LNCaP clone FGC (cell line): ENCODE measurements at places on chromosomes 4 and X.

- no peak for DNase-seq
These were observed 109.0 kb upstream of the MAMLD1 start for GRCh38 chrX:150253959-150254620.

DNA sequence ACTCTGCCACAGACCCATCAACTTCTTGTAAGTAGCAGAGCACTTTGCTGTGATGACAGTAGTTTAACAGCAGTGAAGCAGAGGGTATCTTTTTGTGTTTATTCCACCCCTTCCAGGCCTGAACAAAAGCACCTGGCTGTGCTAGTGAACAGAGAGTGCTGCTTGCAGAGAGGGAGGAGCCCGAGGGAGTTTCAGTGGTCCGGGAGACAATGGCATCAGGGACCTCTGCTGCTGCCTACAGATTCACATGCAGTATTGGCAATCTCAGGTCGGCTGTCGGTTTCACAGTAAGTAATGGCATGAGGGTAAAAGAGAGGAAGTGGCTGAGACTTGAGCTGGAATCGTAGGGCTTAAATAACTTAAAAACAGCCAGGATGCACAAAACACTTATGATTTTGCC lies 755.8 kb downstream of the RPA4 start:
- DNase-seq = no peak

- no peak for DNase-seq
These were observed 30.8 kb downstream of the RBBP7 start for GRCh38 chrX:16839219-16839851.

- no peak for DNase-seq
These were observed 271.2 kb downstream of the EPHA5 start for GRCh38 chr4:65399084-65399483.

- no peak for DNase-seq
These were observed 14.6 kb upstream of the NKX3-2 start for GRCh38 chr4:13558881-13559280.

GRCh38 chrX:149510386-149510785 lies 5.3 kb upstream of the IDS start:
- no peak for DNase-seq

GRCh38 chr4:154009191-154009590 lies 220.3 kb upstream of the SFRP2 start:
- no peak for DNase-seq

- peak; percentile 40 for DNase-seq
These were observed 3.1 kb upstream of the P2RY4 start for GRCh38 chrX:70262952-70263567.

DNA sequence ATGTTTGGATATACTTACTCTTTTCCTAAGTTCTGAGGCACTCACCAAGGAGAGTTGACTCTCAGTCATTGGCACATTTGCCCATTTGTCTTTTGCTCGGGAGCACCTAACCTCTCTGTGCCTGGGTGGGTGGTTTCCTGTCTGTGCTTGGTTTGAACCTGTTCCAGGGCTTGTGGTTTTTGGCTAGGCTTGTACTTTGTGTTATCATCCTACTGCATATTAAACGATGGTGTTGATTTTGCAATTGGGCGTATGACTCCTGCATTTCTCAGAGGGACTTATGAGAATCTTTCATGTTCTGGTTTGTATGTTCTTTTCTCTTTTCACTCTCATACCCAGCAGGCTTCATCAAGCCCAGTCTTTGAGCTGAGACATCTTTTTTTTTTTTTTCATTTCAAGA lies 161.7 kb downstream of the BTC start:
- no peak for DNase-seq

DNA sequence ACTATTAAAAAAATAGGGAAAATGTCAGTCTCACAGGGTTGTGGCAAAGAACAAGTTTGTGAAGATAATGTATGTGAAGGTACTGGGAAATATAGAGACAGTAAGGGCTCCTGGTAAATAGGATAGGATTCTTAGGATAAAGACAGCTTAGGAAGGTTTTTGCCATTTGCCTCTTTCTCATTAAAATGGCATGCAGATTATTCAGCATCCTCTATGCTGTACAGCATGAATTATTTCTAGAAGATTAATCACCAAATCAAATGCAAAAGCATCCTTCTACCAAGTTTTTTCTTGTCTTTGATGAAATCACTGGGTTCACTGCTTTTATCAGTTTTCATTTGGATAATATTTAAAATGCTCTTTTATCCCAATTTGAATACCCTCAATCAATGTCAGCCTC lies 142.8 kb downstream of the NDST3 start:
- no peak for DNase-seq

DNA sequence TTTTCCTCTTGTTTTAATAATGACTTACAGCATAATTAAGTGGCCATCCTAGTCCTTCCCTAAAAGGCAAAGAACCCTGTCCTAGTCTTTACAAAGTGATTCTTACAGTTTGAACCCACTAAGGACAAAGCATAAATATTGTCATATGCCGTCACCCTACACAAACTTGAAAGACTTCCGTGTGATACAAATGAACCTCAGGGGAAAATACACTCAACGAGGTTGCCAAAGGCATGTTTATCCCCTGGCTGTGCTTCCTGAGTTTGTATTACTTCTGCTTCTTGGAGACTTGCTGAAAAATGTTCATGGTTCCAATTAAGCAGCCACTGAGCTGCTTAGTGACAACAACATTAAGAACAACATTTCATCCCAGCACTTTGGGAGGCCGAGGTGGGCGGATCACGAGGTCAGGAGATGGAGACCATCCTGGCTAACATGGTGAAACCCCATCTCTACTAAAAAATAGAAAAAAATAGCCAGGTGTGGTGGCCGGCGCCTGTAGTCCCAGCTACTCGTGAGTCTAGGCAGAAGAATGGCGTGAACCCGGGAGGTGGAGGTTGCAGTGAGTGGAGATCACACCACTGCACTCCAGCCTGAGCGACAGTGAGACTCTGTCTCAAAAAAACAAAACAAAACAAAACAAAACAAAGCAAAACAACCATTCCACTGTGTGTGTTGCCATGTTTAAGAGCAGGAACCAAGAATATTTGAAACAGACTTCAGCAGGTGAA lies 16.2 kb downstream of the RASSF6 start:
- DNase-seq = peak; percentile 30

DNA sequence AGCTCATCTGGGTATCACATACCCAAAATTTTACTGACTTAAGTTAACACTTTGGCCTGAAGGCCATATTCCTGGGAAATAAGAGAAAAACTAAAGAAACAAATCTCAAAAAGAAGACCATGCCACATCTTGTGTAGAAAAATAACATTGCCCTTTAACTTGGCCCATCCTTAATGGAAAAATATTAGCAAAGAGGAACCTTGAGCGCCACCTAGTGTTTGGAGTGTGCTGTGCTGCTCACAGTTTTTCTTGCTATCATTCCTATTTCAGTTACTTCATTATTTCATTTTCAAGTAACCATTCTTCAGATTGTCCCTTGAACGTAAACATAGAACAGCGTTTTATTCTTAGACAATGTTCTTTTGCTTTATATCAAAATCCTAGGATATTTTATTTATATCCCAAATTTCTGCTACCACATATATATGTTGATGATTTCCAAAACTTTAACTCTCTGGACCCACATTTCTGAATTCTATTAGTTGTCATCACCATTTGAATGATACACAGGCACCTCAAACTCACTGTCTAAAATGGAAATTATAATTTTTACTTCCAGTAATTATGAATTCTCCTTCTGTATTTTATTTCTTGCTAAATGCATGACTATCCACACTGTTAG lies 999.0 kb upstream of the ADGRL3 start:
- peak; percentile 36 for DNase-seq

DNA sequence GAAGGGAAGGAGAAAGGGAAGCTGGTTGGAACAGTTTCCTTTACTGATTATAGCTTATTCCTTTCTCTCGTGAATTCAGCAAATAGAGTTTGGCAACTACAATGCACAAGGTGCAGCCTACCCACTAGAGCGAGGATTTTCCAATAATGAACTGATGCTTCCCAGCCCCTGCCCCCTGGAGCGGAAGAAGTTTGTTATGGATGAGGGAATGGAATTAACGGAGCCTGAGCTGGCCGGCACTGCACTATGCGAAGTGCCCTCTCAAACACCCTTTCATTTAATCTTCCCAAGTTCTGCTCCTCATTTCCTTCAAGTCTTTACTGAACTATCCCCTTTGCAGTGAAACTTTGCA lies 42.5 kb upstream of the CBR4 start:
- no peak for DNase-seq

DNA sequence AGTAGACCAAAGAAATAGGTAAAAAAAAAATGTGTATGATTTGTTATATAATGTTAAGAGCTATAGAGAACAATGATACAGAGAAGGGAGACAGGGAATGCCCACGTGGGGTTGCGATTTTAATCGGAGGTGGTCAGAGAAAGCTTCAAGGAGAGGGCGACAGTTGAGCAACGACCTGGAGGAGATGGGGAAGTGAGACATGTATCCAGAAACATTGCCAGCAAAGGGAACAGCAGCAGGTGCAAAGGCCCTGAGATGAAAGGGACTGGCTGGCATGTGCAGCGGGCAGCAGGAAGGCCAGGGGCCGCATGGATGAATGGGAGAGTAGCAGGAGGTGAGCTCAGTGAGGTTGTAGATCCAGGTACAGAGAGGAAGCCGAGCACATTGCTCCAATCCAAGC lies 32.9 kb downstream of the NIPAL1 start:
- no peak for DNase-seq

GRCh38 chr4:105630670-105631655 lies 77.5 kb downstream of the INTS12 start:
- no peak for DNase-seq

DNA sequence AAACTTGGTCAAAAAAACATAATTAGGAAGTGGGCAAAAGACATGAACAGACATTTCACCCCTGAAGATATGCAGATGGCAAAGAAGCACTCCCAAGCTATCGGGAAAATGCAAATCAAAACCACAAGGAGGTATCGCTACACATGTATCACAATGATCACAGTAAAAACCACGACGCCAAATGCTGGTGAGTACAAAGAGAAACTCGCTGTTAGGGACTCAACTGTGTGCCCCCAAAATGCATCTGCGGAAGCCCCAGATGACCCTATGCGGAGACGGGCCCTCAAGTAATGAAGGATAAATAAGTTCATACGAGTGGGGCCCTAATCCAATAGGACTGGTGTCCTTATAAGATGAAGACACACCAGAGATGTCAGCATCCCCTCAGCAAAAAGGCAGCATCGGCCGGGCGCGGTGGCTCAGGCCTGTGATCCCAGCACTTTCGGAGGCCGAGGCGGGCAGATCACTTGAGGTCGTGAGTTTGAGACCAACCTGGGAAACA lies 10.2 kb downstream of the GAK start:
- no peak for DNase-seq

GRCh38 chr4:136524039-136524438 lies 1008.3 kb downstream of the PCDH18 start:
- DNase-seq = no peak

DNA sequence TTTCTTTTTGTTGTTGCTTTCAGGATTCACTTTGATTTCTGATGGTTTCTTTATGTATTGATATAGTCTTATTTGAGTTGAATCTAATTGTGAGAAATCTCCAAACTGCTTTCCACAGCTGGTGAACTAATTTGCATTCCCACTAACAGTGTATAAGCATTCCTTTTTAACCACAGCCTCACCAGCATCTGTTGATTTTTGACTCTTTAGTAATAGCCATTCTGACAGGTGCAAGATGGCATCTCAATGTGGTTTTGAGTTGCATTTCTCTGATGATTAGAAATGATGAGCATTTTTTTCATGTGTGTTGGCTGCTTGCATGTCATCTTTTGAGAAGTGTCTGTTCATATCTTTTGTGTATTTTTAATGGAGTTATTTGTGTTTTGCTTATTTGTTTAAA lies 1023.1 kb downstream of the SH3BGRL start:
- no peak for DNase-seq

DNA sequence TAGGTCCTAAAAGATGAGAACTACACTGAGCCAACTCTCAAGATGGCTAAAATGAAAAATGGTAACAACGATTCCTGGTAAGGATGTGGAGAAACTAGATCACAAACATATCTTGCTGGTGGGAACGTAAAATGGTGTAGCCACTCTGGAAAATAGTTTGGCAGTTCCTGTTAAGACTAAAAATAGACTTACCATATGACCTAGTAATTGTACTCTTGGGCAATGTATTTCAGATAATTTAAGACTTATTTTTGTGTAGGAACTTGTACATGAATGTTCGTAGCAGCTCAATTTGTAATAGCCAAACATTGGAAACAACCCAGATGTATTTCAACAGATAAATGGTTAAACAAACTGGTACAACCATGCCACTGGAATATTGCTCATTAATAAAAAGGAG lies 106.2 kb downstream of the HDAC8 start:
- no peak for DNase-seq

DNA sequence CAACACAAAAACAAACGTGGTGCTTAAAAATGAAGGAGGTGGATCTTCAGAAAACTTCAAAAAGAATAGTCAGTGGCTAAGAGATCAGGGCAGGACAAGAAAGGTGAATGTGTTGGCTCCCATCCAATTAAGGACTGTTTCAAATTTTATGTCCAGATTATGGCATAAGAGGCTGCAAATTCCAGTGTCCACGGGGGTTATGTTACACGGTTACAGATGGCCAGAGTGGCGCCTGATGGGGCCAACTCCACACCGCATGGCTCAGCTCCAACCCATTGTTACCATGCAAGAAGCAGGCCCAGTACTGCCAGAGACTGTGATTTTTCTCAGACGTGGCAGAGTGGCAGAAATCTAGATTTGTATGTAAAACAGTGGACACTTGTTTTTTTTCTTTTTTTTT lies 168.4 kb upstream of the TENM3 start:
- no peak for DNase-seq

- no peak for DNase-seq
These were observed 9.3 kb downstream of the STX18 start for GRCh38 chr4:4532371-4533154.

DNA sequence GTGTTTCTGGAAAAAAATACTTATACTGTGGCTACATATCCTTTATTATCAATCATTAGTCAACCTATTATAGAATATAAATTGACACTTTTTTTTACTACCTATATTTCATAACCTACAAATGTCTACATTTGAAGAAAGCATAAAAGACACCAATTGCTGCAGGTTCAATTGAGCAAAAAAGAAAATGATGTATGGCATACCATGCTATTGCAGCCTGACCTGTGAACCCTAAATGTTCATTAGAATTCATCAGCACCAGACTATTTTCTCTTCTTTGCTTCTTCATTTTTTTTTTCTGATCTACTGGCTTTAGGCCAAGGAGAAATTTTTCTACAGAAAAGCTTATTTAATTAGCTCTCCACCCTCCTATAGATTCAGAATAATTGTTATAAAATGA lies 1628.2 kb upstream of the IGFBP7 start:
- no peak for DNase-seq

- DNase-seq = no peak
These were observed 22.7 kb upstream of the PGRMC2 start for GRCh38 chr4:128310266-128310697.

DNA sequence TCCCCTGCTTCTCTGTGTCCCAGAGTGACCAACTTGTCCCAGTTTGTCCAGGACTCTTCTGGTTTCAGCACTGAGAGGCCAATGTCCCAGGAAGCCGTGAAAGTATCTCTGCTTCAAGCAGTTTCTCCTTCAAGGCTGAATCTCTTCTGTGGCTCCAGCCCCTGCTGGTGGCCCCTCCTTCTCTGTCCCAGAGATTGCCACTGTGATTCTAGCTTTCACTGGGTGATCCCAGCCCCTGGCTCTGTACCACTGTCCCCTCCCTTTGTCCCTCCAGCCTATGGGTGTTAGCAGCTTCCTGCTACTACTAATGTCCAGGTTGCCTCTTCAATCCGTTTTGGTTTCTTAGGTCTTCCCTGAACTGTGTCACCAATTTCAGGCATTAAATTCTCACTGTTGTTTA lies 70.5 kb downstream of the SOX3 start:
- no peak for DNase-seq
